ENCODE measurements at places on chromosomes 3 and 15. TPM values are rescaled to one million over a fixed set of nuclear protein-coding genes. Genes with fewer than 3 reads are reported as not detected.

GRCh38 chr3:143825513-143825912 lies 22.8 kb downstream of the SLC9A9 start:
- peaks cover 21% of the 10 kb centered on the region for H3K4me1 ChIP-seq
- H3K27me3 ChIP-seq, result no peaks in the 10 kb centered on the region
- H3K27ac ChIP-seq, result peak overlapping the region; percentile 69
- DNase-seq, result no peak
- H3K36me3 ChIP-seq, result peaks cover 16% of the 10 kb centered on the region
- H3K4me3 ChIP-seq, result no peak overlapping the region

DNA sequence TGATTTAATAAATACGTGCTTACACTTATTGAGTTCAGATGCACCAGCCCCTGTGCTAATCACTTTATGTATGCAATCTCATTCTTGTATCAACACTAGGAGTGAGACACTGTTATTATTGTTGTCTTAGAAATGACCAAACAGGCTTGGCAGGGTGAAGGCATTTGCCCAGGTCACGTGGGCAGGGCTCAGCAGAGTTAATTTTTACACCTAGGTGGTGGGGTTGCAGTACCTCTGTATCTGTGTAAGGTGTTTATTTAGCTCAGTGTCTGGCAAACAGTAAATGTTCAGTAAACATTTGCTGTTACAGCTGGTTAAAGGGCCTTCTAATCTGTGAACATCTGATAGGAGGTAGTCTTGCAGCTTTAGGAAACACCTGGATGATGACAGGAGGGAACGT lies 200.0 kb downstream of the CACNA2D3 start:
- H3K27ac ChIP-seq, result no peak overlapping the region
- H3K27me3 ChIP-seq, result no peaks in the 10 kb centered on the region
- no peak overlapping the region for H3K4me3 ChIP-seq

DNA sequence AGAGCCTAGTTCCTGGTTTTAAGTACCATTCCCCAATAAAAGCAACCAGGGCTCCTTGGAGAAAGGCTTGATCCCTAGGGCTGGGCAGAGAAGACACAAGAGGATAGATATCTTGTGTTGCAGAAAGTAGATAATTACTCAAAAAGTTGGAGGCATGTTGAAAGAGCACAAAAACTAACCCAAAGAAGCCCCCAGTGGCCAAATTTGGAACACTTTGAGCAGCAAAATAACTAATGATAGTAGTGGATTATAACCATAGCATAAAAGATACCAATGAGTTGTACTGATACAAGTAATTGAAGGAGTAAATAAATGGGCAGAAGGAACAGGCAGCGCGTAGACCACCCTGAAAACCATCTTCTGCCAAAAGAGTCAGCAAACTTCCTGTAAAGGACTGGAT lies 12.0 kb downstream of the EXOSC7 start:
- no peak overlapping the region for H3K27ac ChIP-seq
- no peaks in the 10 kb centered on the region for H3K27me3 ChIP-seq
- DNase-seq, result no peak
- no peak overlapping the region for H3K4me3 ChIP-seq
- peaks cover 40% of the 10 kb centered on the region for H3K36me3 ChIP-seq
- H3K4me1 ChIP-seq, result peaks cover 50% of the 10 kb centered on the region

Gene ATP13A4
- total RNA-seq, result 1.7 TPM

Gene VWA5B2
- not detected for total RNA-seq

Measured in activated naive CD8-positive, alpha-beta T cell treated with anti-CD3 and anti-CD28 coated beads for 36 hours (primary cell).